HT-29 (cell line): ENCODE measurements at places on chromosomes 6 and 20.

GRCh38 chr6:4636881-4637224 lies 139.4 kb upstream of the CDYL start:
- DNase-seq, result no peak

GRCh38 chr6:36120018-36120417 lies 10.3 kb upstream of the MAPK13 start:
- no peak for DNase-seq

GRCh38 chr6:120994573-120994967 lies 339.7 kb downstream of the TBC1D32 start:
- no peak for DNase-seq

DNA sequence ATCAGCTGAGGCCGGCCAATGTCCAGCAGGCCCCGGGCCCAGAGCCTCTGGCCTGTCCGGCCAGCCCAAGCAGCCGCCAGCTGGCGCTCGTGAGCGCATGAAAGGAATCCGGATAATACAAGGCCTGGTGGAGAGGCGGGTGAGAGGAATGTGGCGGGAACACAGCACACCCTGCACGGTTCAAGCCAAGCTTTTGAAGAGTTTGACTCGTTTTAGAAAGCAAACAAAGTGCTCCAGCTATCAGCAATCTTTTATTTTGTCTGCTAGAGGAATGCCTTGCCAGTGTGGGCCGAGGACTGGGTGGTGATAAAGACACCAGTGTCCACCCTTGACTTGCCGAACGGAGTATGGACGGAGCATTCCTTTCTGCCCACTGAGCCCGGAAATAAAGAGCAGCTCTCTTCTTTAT lies 9.3 kb upstream of the NEDD9 start:
- DNase-seq, result no peak

DNA sequence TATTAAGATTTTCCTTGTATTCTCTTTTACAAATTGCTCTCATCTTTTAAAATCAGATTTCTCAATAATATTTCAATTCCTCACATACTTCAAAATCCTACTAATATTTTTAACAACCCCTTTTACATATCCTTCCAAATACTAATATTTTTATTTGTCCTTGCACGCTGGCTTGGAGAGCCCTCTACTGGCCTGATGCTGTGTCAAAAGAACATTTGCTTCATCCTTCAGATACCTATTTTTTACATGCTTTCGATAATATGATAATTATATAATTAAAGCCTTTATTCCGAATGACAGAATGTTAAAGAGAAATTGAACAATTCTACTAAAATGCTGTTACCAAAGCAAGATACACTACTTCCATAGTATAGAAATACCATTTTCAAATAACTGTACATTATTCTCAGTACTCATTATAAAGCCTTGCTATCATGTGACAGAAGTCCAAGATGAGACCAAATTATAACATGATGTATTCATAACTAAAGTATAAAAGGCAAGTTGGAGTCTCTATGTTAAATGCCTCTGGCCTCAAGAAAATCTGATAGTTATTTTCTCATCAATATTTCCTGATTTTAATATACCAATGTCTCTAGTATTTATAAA lies 39.0 kb upstream of the PLN start:
- DNase-seq, result peak; percentile 39
